Stromal cell of bone marrow (primary cell): ENCODE measurements at places on chromosomes 13 and 19.
A peak's percentile ranks its signal among the peaks of the same experiment; 100 is the strongest.

GRCh38 chr13:67258482-67258881 is 28.3 kb upstream of the PCDH9 start:
- no peak for DNase-seq

- no peak for DNase-seq
These were observed 88.3 kb downstream of the COL4A1 start for GRCh38 chr13:110218581-110219201.

GRCh38 chr13:110638814-110639806 is 23.8 kb downstream of the NAXD start:
- DNase-seq, result no peak

- DNase-seq, result no peak
These were observed 98.2 kb upstream of the SCEL start for GRCh38 chr13:77437267-77437666.

- no peak for DNase-seq
These were observed 9.3 kb downstream of the ZNF780A start for GRCh38 chr19:40081411-40081810.

- DNase-seq, result no peak
These were observed 15.0 kb downstream of the CLEC4M start for GRCh38 chr19:7778081-7778480.

DNA sequence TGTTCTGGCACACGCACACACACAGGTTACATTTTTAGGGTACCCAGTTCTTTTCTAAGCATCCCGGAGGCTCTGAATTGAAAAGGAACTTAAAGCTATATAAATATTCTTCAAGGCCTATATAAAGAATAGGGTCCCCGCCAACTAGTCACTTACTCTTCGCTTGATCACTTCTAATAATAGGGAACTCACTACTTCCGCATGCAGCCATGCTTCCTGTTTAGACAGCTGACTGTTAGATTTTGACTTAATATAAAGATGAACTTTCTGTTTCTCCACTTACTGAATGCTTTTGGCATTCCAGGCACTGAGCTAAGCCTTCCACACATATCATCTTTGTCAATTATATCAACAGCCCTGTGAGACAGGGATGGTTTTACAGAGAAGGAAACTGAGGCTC is 259.6 kb downstream of the TSHZ3 start:
- DNase-seq, result no peak

DNA sequence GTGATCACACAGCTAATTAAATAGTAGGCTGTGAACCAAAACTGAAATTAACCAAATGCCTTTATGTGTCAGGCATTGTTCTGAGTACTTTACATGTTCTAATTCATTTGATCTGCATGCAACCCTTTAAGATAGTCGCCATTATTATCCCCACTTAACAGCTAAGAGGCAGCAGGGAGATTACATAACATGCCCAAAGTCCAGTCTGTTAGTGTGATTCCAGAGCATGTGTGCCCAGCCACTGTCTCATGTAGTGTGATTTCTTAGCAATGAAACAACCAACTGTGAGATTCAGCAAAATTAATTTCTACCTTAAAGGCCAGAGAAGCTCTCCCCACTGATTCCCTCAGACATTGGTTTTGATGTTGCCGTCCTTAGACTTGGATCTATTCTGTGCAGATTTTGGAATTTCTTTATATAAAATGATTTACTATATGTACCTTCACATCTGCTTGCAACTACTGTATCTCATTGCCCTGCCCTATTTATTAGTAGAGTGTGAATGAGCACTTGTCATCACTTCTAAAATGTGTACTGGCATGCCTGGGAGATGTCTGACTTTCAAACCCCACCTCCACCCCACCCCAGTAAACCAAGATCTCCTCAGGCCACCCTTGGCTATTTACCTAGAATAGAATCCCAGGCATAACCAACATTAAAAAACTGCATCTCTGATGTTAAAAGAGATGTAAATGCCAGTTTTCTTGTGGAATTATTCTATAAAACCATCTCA is 41.2 kb downstream of the POLR1D start:
- no peak for DNase-seq

DNA sequence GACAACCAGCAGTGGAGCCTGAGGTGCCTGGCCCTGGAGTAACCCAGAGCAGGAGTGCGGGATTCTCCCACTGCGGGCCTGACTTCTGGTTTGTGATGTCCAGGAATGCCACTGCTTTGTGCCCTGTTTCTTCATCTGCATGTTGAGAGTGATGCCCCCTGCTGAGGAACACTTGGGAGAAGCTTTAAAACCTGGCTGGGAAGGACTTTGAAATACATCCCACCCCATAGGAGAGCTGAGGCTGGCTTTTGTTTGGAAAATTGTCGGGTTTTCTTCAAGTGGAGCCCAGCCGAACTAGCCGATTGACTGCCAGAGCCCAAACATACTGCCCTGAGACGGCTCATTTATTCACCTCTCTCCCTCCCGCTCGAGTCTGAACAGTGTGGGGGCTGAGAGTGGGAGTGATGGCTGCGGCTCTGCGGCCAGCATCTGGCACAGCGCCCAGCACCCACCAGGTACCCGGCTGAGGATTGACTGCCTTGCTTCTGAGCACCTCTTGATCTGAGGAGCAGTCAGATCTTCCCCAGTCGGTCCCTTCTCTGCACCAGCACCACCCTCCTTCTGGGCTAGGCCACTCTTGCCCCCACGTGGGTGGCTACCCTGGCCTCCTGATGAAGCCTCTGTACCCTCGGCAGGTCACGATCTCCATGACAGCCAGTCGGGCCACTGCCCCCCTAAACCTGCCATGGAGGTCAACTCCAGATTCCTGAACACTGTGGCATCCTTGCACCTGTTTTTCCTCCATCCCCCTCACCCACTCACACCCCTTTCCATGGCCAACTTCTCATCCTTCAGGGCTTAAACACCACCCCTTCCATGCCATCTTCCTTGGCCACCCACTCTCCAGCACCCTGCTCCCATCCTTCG is 148.9 kb downstream of the SIPA1L3 start:
- no peak for DNase-seq

DNA sequence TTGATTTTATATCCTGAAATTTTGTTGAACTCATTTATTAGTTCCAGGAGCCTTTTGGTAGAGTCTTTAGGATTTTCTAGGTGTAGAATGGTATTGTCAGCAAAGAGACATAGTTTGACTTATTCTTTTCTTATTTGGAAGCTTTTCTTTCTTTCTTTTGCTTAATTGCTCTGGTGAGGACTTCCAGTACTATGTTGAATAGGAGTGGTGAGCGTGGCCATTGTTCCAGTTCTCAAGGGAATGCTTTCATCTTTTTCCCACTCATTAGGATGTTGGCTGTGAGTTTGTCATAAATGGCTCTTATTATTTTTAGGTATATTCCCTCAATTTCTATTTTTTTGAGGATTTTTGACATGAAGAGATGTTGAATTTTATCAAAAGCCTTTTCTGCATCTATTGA is 182.2 kb upstream of the SPRY2 start:
- no peak for DNase-seq

DNA sequence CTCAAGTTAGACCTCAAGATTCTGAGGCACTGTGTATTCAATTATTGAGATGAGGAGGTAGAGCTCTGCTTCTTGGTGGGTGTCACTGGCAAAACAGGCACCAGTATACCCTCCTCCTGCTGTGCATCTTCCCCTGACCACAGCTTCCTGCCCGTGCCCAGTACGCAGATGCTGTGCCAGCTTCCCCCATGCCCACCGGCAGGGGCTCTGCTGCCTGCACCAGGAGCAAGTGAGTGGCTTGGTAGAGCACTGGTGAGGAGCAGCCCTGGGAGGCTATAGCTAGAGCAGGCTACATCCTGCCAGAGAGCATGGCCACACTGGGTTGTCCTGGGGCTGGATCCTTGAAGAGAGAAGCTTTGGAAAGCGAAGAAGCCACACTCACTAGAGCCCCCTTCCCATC is 21.0 kb upstream of the RNF17 start:
- DNase-seq, result no peak

- no peak for DNase-seq
These were observed 588 bp downstream of the DNASE2 start for GRCh38 chr19:12880551-12881171.

GRCh38 chr13:85771856-85772255 is 27.4 kb downstream of the SLITRK6 start:
- DNase-seq, result no peak

DNA sequence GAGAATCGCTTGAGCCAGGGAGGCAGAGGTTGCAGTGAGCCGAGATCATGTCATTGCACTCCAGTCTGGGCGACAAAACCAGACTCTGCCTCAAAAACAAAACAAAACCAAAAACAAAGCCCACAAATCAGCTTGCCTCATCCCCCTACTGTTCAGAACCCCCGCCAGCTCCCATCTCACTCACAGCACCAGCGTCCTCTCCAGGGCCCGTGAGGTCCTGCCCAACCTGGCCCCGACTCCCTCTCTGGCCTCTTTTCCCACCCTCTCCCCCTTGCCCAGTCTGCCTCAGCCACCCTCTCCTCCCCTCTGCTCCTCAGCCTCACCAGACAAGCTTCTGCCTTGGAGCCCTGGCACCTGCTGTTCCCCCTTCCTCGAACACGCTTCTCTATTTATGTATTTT is 3.8 kb downstream of the SLC8A2 start:
- DNase-seq, result no peak

- no peak for DNase-seq
These were observed 10.6 kb upstream of the ZNF358 start for GRCh38 chr19:7505288-7505681.

DNA sequence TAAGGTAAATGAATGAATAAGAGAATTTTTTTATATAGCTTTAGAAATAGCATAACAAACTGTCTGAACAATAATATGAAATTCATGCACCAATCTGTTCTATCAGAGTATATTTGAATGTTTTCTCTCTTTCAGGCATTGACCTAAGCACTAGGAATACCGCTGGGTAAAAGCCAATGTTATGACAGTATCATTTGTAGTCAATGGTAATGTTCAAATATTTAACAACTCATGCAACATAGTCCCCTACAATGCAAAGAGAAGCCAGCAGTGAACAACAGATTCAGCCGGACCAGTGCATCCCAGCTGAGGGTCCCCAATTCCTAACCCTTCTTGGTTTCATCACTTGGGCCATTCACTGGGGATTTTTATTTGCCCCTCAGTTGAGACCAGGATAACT is 52.6 kb upstream of the MYCBP2 start:
- DNase-seq, result no peak

GRCh38 chr19:23949611-23950010 is 34.9 kb downstream of the ZNF726 start:
- DNase-seq, result no peak

DNA sequence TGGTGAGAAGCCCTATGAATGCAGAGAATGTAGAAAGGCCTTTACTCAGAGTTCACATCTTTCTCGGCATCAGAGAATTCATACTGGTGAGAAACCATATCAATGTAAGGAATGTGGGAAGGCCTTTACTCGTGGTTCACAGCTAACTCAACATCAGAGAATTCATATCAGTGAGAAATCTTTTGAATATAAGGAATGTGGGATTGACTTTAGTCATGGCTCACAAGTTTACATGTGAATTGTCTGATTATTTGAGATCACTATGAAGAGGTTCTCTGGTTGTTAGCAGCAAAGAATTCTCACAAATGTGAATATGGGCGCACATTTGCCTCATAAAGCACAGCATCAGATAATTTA is 43.7 kb downstream of the ZNF585A start:
- no peak for DNase-seq

DNA sequence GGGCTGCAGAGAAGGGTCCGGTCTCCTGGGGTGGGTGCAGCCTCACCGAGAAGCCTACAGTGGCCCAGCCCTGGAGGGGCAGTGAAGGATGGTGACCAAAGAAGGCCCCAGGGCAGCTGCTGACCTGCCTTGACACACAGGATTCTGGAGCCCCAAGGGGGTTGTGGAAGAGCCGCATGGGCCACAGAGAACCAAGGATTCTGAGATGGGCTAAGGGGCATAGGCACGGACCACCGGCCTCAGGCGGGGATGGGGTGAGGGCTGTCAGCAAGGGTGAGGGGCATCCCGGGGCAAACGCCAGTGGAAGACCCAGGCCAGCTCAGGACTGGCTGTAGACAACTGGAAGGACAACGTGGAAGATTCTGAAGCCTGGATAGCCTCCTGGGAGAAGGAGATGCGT is 151.6 kb downstream of the TEX29 start:
- no peak for DNase-seq

GRCh38 chr13:50918567-50918966 is 9.0 kb downstream of the RNASEH2B start:
- no peak for DNase-seq

GRCh38 chr13:27971236-27971645 is 2.1 kb upstream of the CDX2 start:
- DNase-seq, result no peak

DNA sequence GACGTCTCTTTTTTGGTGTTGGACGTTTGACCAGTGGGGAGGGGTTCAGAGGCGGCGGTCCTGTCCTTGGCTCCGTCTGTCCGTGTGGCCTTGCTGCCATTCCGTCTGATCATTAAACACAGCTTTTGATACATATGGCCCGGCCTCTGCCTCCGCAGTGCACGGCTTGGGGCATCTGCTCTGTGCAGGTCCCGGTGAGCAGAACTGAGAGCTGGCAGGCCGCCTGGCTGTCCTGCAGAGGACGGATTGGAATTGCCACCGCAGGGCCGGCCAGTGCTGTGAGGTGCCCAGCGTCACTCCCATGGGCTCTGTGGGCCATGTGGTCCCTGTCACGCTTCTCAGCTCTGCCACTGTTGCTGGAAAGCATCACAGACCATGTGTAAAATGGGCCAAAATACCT is 5.4 kb upstream of the TMPRSS9 start:
- no peak for DNase-seq

GRCh38 chr19:16801600-16802013 is 27.6 kb upstream of the SIN3B start:
- DNase-seq, result peak; percentile 38

- no peak for DNase-seq
These were observed 196.0 kb upstream of the GPR12 start for GRCh38 chr13:26956522-26957142.

- DNase-seq, result no peak
These were observed 21.9 kb downstream of the IGFL1 start for GRCh38 chr19:46251416-46251815.

GRCh38 chr19:21590867-21591266 is 85.5 kb downstream of the ZNF429 start:
- no peak for DNase-seq

- no peak for DNase-seq
These were observed 13.8 kb downstream of the CILP2 start for GRCh38 chr19:19551853-19552192.

DNA sequence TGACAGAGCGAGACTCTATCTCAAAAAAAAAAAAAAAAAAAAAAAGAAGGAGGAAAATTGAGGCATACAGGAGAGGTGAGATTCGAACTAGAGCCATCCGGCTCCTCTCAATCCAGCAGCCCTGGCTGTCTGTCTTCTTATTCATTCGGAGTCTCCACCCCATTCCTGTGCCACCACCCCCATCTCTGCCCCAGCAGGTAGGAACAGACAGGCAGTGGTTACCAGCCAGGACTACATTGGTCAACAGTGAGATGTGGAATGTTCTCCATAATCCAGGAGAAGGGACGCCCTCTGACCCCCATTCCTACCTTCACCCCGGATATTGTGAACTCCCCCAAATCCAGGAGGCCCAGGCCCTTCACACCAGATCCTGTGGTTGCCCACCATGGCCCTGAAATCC is 6.6 kb upstream of the S1PR2 start:
- no peak for DNase-seq

GRCh38 chr19:13090511-13091231 is 12.0 kb downstream of the LYL1 start:
- no peak for DNase-seq

GRCh38 chr13:111288276-111288675 is 32.2 kb upstream of the TEX29 start:
- DNase-seq, result no peak
